ENCODE measurements at places on chromosomes 5 and 9.

GRCh38 chr5:72242796-72243475, 77.1 kb downstream of the MRPS27 start:
- DNase-seq, result no peak

GRCh38 chr9:36997414-36997813, 36.7 kb downstream of the PAX5 start:
- no peak for DNase-seq

DNA sequence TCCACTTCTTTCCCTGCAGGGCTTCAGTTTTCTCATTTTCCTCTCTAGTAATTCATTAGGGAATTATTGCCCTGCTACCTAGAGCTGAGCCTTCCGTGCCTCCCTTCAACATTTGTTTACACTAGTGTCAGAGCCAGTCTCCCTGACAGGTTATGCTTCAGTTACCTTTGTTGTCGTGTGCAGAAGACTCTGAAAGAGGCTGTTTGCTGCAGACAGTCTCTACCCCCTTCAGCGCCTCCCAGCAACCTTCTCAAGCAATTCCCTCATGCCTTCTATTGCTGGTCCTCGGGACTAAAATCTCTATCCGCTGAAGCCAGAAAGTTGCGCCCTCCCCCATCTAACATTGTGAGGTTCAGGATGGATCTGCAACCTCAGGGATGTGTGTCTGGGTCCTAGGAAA, 12.8 kb downstream of the RALGPS1 start:
- DNase-seq, result no peak

GRCh38 chr9:34249274-34249673, 70.4 kb downstream of the UBAP1 start:
- no peak for DNase-seq

Measured in stimulated activated CD4-positive, alpha-beta T cell treated with anti-CD3 and anti-CD28 coated beads, Interleukin-1b, Interleukin-23, amount 100 ng/mL, for 24 hours (primary cell).